CD4-positive, alpha-beta T cell treated with Interleukin-1 beta for 1 hour (primary cell): ENCODE measurements at places on chromosomes 1 and 21.
A peak's percentile ranks its signal among the peaks of the same experiment; 100 is the strongest.

DNA sequence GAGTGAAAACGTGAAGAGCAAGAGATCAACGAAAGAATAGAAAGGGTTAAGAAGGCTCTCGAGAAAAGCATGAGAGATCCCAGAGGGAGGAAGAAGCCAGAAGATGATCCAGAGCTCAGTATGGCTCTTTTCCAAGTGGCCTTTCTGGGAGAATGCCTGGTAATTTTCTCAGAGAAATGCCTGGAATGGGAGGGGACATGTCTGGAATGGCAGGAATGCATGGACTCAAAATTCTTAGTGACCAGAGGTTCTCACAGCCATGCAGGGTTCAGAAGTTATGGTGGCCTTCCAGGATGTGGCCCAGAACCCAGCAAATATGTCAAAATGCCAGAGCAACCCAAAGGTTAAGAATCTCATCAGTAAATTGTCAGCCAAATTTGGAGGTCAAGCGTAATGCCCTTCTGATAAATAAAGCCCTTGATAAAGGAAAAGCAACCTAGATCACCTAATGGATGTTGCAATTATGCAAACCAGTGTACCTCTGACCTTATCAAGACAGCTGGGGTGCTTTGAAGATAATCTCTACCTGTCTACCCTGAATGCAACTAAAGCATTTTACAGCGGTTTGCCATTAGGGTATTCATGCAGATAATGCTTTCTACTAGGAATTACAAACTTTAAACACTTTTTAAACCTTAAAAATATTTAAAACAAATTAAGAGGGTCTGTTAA, 53.1 kb downstream of the NBPF6 start:
- no peak for DNase-seq

- DNase-seq: no peak
These were observed 18.2 kb downstream of the VAV3 start for GRCh38 chr1:107946794-107947193.

GRCh38 chr1:15345705-15346345, 63.9 kb upstream of the EFHD2 start:
- peak; percentile 83 for DNase-seq

GRCh38 chr1:106278716-106279115, 777.8 kb upstream of the PRMT6 start:
- DNase-seq: no peak

DNA sequence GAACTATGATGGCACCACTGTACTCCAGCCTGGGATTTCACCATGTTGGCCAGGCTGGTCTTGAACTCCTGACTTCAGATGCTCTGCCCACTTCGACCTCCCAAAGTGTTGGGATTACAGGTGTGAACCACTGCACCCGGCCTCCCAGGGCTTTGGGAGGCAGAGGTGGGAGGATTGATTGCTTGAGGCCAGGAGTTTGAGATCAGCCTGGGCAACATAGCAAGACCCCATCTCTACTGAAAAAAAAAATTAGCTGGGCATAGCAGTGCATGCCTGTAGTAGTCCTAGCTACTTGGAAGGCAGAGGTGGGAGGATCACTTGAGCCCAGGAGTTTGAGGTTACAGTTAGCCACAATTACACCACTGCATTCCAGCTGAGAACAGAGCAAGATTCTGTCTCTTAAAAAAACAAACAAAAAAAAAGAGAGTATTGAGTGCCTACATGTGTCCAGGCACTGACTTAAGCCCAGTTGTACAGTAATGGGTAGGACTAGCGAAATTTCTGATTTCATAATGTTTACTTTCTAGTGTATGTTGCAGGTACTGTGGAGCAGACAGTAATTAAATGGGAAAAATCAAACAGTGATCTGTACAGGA, 4.2 kb downstream of the MANEAL start:
- DNase-seq: no peak

DNA sequence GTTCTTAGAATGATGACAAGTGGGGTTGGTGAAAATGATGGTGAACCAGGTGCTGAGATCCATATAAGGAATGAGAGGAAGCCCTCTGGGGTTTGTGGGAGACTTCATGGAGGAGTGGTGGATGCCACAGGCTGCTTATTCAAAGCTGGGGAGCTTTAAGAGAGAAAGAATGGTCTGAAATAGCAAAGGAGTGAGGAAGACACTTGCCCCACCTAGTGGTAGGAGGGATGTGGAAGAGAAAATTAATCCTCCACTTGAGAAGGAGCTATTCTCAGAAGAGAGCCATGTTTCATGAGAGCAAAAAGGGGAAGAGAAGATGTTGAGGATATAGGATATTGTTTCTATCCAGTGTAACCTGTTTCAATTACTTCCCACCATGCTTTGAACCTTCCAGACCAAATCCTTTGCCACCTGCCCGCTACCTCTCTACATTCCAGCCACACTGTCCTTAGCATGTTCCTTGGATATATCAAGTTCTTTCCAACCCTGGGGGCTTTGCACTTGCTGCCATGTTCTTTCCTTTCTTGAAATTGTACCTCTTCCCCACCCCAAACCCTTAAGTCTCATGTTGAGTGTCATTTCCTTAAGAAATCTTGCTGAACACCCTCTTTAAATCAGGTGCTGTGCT, 19.6 kb upstream of the ZNF648 start:
- DNase-seq: peak; percentile 33

- no peak for DNase-seq
These were observed 324.0 kb downstream of the RPS6KC1 start for GRCh38 chr1:213375002-213375401.

DNA sequence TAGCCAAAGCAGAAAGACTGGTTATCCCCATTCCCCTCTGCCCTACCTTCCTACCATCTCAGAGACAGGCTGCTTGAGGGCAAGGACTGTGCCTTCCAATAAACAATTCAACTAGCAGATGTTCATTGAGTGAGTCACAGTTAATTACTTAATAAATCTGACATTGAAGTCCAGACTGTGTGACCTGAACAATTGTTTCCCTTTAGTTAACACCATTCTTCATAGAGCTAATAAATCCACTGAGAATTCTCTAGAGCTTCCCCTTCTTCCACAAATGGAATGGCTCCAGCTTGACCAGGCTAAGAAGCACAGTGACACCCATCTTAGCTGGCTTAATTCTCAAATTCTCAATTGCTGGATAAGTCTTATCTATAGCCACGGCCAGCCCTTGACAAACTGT, 61.9 kb upstream of the GJA5 start:
- DNase-seq: no peak

DNA sequence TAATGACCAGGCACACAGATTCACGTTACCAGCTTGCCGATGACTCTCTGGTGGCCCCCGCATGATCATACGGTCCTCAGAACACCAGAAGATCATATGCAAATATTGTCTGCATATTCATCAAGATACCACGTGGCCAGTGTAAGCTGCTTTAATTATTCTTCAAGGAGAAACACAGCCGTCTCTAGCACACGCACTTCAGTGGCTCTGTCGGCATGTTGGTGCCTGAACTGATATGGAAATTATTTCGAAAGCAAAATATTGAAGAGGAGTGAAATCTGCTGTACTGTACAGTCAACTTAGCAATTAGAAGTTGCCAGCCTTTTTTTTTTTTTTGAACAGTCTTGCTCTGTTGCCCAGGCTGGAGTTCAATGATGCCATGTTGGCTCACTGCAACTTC, 5.9 kb upstream of the KIF26B start:
- no peak for DNase-seq

DNA sequence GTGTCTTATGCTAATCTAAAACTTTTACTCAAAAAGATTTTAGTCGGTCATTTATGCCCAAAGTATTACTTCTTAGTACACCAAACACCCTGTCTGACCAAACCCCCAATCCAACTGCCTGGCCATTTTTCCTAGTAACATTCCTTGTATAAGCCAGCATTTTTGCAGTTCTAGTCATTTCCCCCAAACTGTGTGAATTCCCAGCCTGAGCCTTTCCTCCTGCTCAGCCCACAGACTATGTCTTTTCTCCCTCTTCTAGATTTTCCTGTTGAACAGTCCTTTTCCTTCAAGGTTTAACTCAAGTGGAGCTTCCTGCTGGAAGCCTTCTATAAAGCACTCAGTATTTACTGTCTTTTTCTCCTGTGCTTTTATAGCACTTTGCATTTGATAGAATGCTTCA, 843.8 kb downstream of the USP25 start:
- DNase-seq: no peak

DNA sequence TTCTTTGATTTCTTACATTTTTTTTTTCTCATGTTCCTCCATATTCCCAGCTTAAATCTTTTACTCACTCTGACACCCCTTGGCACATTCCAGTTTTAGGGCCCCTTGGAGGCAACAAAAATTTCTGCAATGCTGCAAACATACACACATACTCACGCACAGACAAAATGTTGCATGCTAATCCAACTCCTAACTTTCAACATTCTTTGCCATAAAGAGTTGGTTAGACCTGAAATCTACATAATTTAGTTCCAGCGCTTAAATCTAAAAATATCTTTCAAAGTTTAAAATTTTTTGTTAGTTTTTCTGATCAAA, 103.9 kb downstream of the PTPN14 start:
- no peak for DNase-seq

DNA sequence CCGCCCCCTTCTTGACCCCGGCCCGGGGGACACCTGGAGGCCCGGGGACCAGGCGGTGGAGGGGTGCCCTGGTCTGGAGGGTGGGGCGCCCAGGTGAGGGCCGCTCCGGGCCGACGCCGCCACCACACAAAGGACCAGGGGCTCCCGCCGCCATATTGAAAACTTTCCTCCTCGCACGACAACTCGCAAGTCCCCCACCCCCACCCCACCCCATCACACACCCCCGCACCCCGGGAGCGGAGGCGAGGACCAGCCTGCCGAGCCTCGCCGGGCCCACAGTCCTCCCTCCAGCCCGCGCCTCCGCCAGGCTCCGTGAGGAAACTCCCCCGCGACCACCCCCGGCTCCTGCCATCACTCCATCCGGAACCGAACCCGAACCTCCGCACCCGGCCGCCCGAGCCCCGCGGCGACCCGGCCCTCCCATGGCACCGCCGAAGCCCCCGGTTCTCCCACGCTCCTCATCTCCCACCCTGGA, 733 bp downstream of the KDM5B start:
- peak; percentile 29 for DNase-seq

GRCh38 chr1:153616917-153617311, 789 bp upstream of the S100A14 start:
- no peak for DNase-seq

GRCh38 chr1:26254404-26254803, 20.4 kb downstream of the CEP85 start:
- no peak for DNase-seq
